Psoas muscle (tissue), 8 donors: ENCODE measurements at places on chromosomes 12 and 14. TPM values are rescaled to one million over a fixed set of nuclear protein-coding genes. Genes with fewer than 3 reads are reported as not detected.

- DNase-seq = no peak
Measured at GRCh38 chr12:11672256-11673191, 23.1 kb downstream of the ETV6 start.

DNA sequence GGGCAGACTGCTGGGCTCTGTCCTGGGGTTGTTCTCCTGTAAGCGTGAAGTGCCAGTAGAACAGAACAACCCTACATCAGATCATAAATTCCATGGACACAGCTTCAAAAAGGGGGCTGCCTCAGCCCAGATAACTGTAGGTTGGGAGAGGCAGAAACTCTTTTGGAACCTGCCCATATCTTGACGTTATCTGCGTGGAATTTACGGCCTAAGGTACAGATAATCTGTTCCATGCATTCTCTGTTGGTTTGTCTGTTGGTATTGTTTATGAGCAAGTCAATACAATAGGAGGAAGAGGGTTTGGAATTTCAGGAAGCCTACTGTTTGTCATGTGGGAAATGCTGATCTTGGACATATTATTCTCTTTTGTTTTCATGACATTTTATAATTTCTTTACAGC, 36.7 kb downstream of the SLC25A47 start:
- DNase-seq = no peak

GRCh38 chr12:113292091-113292490, 42.8 kb downstream of the SLC8B1 start:
- DNase-seq = peak; percentile 28

GRCh38 chr14:94227029-94227428, 52.9 kb downstream of the PPP4R4 start:
- DNase-seq = no peak

DNA sequence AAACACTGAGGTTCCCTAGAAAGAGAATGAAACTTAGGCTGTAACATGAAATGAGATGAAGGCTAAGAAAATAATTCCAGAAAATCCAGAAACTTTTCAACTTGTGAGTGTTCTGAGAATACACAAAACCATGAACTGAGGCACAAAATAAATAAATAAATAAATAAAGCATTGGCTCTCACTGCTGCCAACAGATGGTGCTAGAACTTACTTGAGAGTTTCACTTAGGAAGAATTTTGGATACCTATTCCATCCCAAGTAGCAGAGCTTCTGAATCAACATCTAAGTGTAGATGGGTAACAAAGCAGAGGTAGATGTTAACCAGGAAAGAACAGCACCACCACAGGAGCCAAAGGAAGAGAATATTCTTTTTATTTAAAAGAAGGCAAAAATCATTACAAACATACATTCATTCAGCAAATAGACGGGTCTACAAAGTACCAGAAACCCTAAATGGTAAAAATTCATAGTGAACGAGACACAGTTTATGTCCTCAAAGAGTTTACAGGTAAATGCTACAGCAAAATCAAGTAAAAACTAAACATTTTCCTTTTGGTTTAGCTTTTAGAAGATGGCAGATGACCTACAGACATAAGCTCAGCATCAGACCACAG, 16.7 kb downstream of the EPS8 start:
- DNase-seq = no peak

GRCh38 chr12:17197971-17198370, 592.0 kb upstream of the LMO3 start:
- DNase-seq = no peak

- no peak for DNase-seq
Measured at GRCh38 chr12:12072064-12072760, 1.5 kb downstream of the BCL2L14 start.

- DNase-seq = no peak
Measured at GRCh38 chr12:105887131-105887530, 251.6 kb downstream of the NUAK1 start.

DNA sequence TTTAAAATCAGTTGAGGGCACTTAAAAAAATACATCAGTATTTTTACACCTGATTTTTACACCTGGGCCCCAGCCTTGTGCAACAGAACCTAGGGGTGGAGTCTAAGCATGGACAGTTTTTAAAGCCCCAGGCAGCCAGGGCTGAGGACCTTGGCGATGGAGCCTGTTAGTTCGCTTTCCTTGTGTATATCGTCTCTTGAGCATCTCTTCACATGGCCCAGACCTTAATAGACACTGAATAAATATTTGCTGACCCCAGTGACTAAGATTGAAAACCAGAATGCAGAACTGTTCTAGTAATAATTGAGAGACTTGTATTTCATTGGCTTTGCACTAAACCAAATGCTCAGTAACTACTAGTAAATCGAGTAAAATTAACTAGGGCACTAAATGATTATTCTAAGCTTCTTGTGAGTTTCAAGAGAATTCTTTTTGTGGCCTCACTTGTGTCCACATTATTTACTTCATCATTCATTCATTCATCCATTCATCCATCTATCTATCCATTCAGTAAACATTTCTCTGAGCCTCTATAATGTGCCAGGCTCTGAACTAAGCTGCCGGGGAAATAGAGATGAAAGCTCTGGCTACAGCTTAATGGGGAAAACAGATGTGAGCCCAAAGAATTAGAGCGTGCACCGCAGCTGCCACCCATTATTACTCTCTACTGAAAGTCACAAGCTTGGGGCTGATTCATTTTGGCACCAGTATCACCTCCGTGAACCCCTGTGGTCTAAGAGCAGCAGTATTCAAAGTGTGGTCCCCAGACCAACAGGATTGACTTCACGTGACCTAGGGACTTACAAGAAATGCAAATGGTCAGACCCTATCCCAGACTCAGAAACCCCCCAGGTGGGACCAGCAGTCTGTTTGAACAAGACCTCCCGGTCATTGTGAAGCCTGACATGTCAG, 30.7 kb upstream of the BCL7A start:
- no peak for DNase-seq

DNA sequence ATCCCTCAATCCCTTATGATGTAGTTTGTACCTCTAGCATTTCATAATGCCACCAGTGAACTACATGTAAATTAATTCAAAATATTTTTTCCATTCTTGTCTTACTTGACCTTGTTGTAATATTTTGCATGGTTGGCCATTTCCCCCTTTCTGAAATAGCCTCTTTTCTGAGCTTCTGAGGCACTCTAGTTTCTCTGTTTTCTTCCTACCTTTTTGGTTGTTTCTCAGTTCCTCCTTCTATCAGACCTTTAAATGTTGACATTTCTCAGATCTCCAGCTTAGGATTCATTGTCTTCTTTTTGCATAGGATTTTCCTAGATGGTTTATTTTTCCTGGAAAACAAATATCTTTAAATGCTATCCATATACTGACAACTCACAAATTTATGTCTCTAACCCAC, 9.8 kb upstream of the RMST start:
- no peak for DNase-seq

Gene CLEC2D
- 0.97 TPM for total RNA-seq

Gene STON2
- 58.0 TPM for total RNA-seq

Gene PRR13
- total RNA-seq = 45.2 TPM

Gene GLS2
- not detected for total RNA-seq

Gene AKAP6
- total RNA-seq = 145 TPM

Gene FBLN5
- total RNA-seq = 15.4 TPM

Gene ZBTB42
- total RNA-seq = 4.2 TPM
